Spinal cord (tissue), 10 donors: ENCODE measurements at places on chromosomes 6 and 20.
A peak's percentile ranks its signal among the peaks of the same experiment; 100 is the strongest.

- DNase-seq: no peak
Measured at GRCh38 chr6:118932421-118932820, 2.5 kb downstream of the MCM9 start.

DNA sequence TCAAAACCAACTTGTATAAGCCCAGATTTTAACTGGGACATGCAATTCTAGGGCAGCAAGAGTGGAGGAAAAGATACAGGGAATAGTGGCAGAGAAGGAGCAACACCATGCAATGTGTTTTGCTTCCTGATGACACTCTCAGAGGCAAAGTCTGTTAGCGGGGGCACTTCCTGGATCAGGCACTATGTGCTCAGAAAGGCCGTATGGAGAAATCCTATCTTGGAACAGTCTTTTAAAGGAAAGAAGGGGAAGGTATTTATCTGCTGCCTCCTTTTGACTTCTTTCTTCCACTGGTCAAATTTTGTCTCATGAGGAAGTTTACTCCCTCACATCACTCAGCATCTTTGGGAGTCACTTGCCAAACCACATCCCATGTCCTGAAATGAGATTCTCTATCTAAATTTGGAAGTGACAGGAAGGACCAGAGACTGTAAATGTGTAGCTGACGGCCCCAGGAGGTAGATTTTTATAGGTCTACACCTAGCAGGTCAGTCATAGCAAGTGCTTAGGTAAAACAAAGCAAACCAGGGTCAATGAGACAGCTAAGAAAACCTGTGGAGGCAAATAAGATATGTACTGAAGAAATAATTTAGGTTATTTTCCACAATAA lies 91.7 kb upstream of the ELOVL5 start:
- DNase-seq: no peak

GRCh38 chr6:80468398-80468797 lies 361.9 kb downstream of the BCKDHB start:
- DNase-seq: peak; percentile 22

DNA sequence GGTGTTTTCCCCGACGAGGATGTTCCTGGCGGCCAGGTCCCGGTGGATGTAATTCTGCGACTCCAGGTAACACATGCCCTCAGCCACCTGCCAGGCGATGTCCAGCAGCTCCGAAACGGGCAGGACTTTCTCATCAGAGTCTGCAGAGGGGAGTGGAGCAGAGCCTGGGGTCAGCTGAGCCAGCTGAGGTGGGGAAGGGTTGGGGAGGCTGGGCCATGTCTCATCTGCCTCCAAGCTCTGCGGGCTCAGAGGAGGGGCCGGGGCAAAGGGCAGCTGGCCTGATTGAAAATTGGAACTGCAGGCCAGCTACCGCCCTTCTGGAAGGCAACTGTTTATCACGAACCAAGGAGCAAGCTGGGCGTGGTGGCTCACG lies 6.4 kb downstream of the PTK6 start:
- DNase-seq: no peak

- no peak for DNase-seq
Measured at GRCh38 chr6:112016320-112016719, 37.6 kb upstream of the CCN6 start.
